ENCODE measurements at places on chromosomes 11 and 22.

GRCh38 chr11:47591764-47592163 is 2.4 kb downstream of the C1QTNF4 start:
- DNase-seq = no peak

DNA sequence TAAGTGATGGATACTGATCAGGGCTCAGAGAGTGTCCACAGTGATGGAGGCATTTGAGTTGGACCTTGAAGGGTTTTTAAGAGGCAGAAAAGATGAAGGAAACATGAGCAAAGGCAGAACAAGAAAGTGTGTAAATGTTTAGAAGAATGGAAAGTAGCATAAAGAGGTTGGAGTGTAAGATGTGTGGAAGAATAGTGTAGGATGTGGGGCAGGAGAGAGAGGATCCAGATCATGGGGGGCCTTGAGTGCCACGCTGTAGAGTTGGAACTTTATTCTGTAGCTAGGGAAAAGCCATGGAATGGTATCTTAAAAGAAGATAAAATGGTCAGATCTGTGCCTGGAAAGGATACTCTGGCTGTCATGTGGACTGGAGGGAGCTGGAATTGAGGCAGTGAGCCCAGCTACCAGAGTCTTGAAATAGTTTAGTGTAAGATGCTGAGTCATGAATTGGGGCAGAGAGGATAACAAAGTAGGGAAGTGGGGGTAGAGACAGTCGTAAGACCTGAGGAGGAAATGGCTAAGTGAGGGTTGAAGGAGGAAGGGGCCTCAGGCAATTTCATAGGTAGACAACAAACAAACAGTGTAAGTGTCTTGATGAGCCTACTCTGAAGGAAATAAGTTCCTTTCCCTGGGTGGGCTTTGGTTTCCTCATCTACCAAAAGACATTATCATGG is 6.7 kb downstream of the KCNE3 start:
- no peak for DNase-seq

- DNase-seq = no peak
Observed at GRCh38 chr11:14378171-14378570, 19.2 kb upstream of the RRAS2 start.

GRCh38 chr11:107819361-107820014 is 39.1 kb downstream of the SLC35F2 start:
- no peak for DNase-seq

DNA sequence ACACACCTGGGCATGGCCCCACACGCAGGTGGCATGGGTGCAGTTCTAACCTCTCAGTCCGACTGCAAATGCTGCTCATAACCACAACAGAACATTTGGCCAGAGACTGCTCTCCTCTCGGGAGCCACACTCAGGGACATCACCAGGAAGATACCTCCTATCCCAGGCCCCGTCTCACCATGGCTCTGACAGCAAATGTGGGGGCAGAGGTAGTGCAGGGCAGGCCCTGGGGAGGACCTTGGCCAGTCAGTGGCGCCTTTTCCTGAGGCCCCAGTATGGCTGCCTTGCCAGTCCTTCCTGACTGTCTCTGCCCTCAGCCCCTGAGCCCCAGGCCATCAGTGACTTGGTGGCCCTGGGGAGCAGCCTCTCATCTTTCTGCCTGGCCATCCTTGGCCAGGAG is 2.8 kb downstream of the KRTAP5-6 start:
- DNase-seq = no peak

DNA sequence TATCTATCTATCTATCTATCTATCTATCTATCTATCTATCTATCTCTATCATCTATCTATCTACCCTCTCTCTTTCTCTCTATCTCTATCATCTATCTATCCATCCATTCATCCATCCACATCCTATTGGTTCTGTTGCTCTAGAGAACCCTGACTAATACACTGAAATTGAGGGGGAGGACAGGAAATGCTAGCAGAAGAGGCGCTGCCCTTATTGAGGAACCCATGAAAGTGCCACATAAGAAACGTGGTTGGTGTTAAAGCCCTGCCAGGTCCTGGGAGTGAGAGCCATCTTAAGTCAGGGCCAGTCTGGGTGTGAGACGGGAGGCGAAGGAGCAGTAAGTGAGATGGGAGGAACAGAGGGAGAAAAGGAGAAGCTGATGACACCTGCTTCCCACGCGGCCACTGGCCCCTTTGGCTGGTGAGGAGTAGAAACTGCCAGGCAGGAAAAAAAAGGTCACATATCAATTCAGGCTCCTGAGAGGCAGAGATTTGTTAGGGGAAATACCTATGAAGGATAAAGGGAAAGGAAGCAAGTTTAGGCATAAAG is 87.9 kb upstream of the PLET1 start:
- DNase-seq = no peak

DNA sequence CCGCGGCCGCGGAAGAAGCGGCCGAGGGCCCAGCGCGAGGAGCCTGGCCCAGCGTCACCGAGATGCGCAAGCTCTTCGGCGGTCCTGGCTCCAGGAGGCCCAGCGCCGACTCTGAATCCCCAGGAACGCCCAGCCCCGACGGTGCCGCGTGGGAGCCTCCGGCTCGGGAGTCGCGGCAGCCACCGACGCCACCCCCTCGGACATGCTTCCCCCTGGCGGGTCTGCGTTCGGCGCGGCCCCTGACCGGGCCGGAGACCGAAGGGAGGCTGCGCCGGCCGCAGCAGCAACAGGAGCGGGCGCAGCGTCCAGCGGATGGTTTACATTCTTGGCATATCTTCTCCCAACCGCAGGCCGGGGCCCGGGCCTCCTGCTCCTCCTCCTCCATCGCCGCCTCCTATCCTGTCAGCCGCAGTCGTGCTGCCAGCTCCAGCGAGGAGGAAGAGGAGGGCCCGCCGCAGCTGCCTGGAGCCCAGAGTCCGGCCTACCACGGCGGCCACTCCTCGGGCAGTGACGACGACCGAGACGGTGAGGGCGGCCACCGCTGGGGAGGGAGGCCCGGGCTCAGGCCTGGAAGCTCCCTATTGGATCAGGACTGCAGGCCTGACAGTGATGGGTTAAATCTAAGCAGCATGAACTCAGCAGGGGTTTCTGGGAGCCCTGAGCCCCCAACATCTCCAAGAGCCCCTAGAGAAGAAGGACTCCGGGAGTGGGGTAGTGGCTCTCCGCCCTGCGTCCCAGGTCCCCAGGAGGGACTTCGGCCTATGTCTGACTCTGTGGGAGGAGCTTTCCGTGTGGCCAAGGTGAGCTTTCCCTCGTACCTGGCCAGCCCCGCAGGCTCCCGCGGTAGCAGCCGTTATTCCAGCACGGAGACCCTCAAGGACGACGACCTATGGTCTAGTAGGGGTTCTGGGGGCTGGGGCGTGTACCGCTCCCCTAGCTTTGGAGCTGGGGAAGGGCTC is 1.2 kb downstream of the ARHGEF17 start:
- no peak for DNase-seq

- DNase-seq = no peak
Observed at GRCh38 chr11:32713496-32713895, 81.0 kb downstream of the CCDC73 start.

- DNase-seq = no peak
Observed at GRCh38 chr11:134138376-134138775, 69.5 kb downstream of the JAM3 start.

GRCh38 chr22:48757581-48757980 is 1070.1 kb downstream of the BRD1 start:
- DNase-seq = no peak

DNA sequence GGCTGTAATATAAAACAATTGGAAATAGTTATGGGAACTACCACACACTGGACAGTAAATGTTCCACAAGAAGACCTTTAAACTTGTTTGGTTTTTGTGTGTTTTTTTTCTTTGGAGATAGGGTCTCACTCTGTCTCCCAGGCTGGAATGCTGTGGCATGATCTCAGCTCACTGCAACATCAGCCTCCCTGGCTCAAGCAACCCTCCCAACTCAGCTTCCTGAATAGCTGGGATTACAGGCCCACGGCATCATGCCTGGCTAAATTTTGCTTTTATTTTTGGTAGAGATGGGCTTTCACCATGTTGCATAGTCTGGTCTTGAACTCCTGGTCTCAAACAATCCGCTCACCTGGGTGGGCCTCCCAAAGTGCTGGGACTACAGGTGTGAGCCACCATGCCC is 121.0 kb downstream of the MPPED2 start:
- no peak for DNase-seq

- DNase-seq = no peak
Observed at GRCh38 chr11:67516806-67517205, 6.4 kb downstream of the CABP2 start.

- no peak for DNase-seq
Observed at GRCh38 chr11:91115116-91115515, 892.3 kb upstream of the CHORDC1 start.

DNA sequence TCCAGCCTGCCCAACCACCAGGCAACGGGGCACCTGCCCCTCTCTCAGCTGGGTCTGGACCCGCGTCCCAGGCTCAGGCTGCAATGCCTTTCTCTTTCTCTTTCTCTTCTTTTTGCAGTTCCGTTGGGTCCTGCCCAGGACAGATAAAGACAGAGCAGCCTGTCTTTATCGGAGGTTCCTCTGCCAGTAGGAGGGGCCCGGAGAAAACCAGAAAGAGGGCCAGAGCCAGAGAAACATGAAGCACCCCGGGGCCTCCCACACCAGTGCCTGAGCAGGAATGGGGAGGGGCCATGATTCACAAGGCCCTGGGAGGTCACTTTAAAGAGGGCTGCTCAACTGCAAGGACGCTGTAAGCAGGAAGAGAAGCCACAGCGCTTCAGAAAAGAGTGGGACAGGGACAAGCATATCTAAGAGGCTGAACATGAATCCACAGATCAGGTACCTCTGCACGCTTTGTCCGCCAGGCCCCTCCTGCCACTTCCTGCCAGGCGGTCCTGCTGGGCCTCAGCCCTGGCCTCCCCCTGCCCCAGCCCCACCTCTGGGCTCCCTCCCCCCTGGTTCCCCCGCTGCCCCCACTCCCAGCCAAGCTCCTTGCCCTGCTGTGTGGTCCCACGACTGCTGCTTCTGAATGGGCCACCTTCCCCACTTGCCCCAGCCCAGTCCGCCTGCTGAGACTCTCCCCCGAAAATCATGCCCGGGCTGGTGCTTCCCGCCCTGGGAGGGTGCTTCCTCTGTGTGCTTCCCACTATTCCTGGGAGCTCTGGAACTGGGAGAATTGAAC is at the start of gene APOBEC3C:
TSS of gene APOBEC3C (plus strand) at position 316 of the 781 bp plus-strand sequence. CDS start at position 422, 106 bp downstream.
- DNase-seq = peak; percentile 72

DNA sequence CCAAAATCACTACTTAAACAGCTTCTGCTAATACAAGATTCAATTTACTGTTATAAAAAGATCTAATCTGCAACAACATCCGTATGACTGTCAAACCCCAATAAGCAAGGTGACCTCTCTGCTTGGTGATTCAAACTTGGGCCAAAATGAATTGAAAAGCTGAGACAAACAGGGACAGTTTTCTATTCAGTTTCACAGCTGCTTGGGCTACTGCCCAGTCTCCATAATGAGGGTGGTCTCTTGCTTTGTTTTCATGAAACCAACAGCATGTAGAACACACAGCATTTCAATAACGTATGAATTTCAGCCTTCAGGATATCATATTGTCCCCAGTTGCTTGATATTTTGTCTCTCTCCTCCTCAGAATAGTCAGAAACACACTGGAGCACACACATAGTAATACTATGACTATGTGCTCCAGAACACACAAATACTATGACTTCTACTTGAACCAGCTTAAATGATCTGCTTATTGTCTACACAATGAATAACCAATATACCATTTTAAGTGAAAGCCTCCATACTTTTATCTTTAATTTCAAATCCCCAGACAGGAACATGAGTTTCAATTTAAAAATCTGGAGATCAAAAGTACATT is 285.0 kb downstream of the TTC28 start:
- DNase-seq = no peak
